ENCODE measurements at places on chromosomes 5 and 9. TPM values are rescaled to one million over a fixed set of nuclear protein-coding genes. Genes with fewer than 3 reads are reported as not detected.

GRCh38 chr9:89274838-89275237, 36.2 kb upstream of the CKS2 start:
- H3K36me3 ChIP-seq = peaks cover 13% of the 10 kb centered on the region
- no peaks in the 10 kb centered on the region for H3K27me3 ChIP-seq
- no peak overlapping the region for H3K4me3 ChIP-seq
- H3K27ac ChIP-seq = no peak overlapping the region
- DNase-seq = no peak
- no peaks in the 10 kb centered on the region for H3K4me1 ChIP-seq

DNA sequence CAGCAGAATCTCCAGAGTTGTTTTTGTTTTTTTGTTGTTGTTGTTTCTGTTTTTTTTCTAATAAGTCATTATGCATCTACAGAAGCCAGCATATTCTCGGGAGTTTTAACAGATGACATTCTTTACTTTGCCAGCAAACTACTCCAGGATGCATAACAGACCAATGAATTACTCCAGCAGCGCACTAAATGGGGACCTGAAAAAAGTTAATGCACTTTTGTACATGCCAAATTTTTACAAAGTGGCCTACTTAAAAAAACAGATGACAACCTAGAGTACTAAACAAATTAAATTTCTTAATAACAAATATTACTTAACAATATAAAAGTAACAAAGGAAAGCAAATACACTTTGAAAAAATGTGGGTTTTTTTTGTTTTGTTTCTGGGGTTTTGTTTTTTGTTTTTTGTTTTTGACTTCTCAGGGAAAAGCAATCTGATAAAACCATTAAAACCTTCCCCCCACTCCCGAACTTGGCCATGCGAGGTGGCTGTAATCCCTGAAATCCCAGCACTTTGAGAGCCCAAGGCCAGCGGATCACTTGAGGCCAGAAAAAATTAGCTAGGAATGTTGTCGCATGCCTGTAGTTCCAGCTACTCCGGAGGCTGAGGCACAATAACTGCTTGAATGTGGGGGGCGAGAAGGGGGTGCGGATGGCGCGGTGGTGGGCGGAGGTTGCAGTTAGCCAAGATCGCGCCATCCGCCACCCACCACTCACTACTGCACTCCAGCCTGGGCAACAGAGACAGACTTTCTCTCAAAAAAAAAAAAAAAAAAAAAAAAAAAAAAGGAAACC, 352.4 kb downstream of the CETN3 start:
- no peaks in the 10 kb centered on the region for H3K36me3 ChIP-seq
- H3K27ac ChIP-seq = no peak overlapping the region
- no peaks in the 10 kb centered on the region for H3K27me3 ChIP-seq
- peaks cover 14% of the 10 kb centered on the region for H3K4me1 ChIP-seq
- peak; percentile 17 for DNase-seq
- H3K4me3 ChIP-seq = no peak overlapping the region

- peak overlapping the region; percentile 75 for H3K4me3 ChIP-seq
- H3K36me3 ChIP-seq = peaks cover 8% of the 10 kb centered on the region
- DNase-seq = no peak
- no peak overlapping the region for H3K27ac ChIP-seq
- H3K4me1 ChIP-seq = peaks cover 13% of the 10 kb centered on the region
Observed at GRCh38 chr5:34930462-34930844, 1.1 kb downstream of the DNAJC21 start.

- no peak overlapping the region for H3K4me3 ChIP-seq
- DNase-seq = peak; percentile 26
- H3K4me1 ChIP-seq = peaks cover 28% of the 10 kb centered on the region
- H3K36me3 ChIP-seq = no peaks in the 10 kb centered on the region
- H3K27ac ChIP-seq = no peak overlapping the region
- no peaks in the 10 kb centered on the region for H3K27me3 ChIP-seq
Observed at GRCh38 chr9:77125665-77126064, 51.7 kb upstream of the VPS13A start.

DNA sequence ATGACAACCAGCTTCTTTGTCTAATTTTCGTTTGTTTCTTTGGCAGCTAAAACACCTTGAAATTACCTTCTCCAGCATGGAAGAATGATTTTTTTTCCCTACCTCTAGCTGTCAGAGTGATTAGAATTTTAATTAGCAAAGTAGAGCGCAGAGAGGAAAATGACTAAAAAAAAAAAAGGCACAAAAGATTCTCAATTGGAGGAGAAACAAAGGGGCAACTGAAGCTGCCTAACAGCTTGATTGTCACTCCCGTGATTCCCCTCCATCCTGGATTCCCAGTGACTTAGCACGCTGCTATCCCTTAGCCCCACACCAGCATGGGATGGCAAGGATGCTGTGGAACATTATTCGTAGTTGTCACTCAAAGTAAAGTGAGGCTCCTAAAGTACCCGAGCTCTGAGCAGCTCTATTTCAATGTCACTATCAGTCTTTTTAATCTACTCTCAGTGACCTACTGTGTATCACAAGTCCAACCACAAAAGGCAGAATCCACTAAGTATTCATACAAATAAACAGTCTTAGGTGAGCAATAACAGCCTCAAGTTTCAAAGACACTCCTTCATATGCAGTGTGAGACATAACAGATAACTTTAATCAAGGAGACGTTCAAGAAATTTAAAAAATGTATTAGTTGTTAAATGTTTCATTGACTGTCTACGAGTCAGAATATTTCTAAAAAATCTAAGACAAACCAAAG, 710.0 kb upstream of the GRAMD2B start:
- H3K4me3 ChIP-seq = no peak overlapping the region
- DNase-seq = peak; percentile 68
- H3K4me1 ChIP-seq = peaks cover 43% of the 10 kb centered on the region
- no peak overlapping the region for H3K27ac ChIP-seq
- no peaks in the 10 kb centered on the region for H3K27me3 ChIP-seq

DNA sequence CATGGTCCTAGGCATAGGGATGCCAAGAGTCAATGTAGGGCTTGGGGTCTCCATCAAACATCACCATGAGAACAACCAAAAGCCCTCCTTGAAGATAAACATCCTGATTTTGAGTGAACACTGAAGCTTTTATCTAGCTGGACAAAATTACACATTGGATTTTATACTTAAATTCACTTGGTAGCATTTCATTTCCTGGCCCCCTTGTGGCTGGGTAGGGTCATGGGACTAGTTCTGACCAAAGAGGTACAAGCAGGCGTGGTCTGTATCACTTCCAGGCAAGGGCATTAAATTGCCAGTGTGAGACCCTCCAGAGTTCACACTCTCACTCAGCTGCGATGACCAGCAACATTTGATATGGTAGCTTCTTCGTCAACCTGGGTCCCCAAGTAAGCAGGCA, 320.3 kb downstream of the ACTL7B start:
- H3K4me1 ChIP-seq = no peaks in the 10 kb centered on the region
- peak; percentile 31 for DNase-seq
- H3K4me3 ChIP-seq = no peak overlapping the region
- H3K27ac ChIP-seq = no peak overlapping the region
- no peaks in the 10 kb centered on the region for H3K36me3 ChIP-seq
- H3K27me3 ChIP-seq = no peaks in the 10 kb centered on the region

DNA sequence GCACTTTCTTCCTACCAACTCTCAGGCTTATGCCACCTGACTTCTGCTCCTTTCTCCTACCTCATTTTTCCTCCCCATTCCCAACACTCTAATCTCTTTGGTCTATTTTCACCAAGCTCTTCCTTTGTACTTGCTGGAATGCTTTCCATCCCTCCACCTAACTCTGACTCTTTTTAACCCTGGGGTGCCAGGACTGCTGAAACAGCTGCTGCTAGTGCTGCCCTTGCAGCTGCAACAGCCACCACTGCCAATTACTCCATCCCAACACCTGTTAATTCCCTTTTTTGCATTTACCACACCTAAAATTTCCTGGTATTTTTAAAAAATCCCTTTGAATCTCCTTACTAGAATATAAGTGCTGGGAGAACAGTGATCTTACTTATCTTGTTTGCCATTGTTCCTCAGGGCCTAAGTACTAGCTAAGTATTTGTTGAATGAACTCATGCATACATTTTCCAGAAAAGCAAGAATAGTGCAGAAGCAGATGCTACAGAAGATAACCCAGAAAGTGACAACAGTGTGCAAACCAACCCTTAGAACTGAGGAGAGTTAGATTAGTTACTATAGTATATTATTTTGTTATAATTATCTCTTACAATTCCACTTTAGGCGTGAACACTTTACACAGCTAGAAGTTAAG, 11.5 kb downstream of the NADK2 start:
- peaks cover 21% of the 10 kb centered on the region for H3K4me1 ChIP-seq
- peak overlapping the region; percentile 71 for H3K27ac ChIP-seq
- no peak overlapping the region for H3K4me3 ChIP-seq
- peak; percentile 61 for DNase-seq
- no peaks in the 10 kb centered on the region for H3K27me3 ChIP-seq

- H3K4me3 ChIP-seq = peak overlapping the region; percentile 52
- H3K27ac ChIP-seq = peak overlapping the region; percentile 30
- peaks cover 21% of the 10 kb centered on the region for H3K4me1 ChIP-seq
- peak; percentile 95 for DNase-seq
Observed at GRCh38 chr9:71446473-71447411, 321.6 kb downstream of the CEMIP2 start.

- H3K36me3 ChIP-seq = no peaks in the 10 kb centered on the region
- no peaks in the 10 kb centered on the region for H3K27me3 ChIP-seq
- DNase-seq = peak; percentile 85
- H3K27ac ChIP-seq = no peak overlapping the region
- H3K4me3 ChIP-seq = peak overlapping the region; percentile 45
- peaks cover 39% of the 10 kb centered on the region for H3K4me1 ChIP-seq
Observed at GRCh38 chr5:66828548-66829357, 232.6 kb downstream of the MAST4 start.

DNA sequence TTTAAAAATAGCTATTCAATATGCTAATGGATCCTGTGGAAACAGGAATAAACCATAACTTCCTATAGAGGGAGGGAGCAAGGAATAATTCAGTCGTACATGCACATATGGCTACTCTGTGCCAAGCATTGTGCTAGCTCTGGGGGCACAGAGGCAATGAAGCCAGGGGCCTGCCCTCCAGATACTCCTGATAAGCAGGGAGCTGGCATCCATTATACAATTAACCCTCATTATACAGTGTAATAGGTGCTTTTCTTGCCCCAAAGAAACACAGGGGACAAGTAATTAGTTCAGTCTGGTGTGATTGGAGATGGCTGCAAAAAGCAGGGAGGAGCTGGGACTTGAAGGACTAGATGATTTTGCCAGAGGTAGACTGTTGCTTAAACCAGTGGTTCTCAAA, 200.4 kb downstream of the SREK1 start:
- peaks cover 14% of the 10 kb centered on the region for H3K4me1 ChIP-seq
- DNase-seq = no peak
- no peak overlapping the region for H3K4me3 ChIP-seq
- H3K36me3 ChIP-seq = no peaks in the 10 kb centered on the region

DNA sequence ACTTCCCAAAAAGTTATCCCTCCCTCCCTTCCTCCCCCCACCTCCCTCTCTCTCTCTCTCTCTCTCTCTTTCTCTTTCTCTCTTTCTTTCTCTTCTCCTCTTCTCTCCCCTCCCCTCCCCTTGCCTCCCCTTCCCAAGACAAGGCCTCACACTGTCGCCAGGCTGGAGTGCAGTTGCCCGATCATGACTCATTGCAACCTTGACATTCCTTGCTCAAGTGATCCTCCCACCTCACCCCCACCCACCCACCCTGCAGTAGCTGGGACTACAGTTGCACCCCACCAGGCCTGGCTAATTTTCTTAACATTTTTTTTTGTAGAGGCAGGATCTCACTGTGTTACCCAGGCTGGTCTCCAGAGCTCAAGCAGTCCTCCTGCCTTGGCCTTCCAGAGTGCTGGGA, 32.8 kb downstream of the VPS13A start:
- no peaks in the 10 kb centered on the region for H3K4me1 ChIP-seq
- DNase-seq = no peak
- H3K36me3 ChIP-seq = peaks cover 6% of the 10 kb centered on the region

GRCh38 chr5:124825983-124826337, 79.5 kb upstream of the ZNF608 start:
- H3K27me3 ChIP-seq = no peaks in the 10 kb centered on the region
- H3K4me3 ChIP-seq = no peak overlapping the region

The BARHL1 gene
- total RNA-seq = 3.1 TPM

The BTF3 gene
- 885 TPM for total RNA-seq

The SLC25A2 gene
- 0.22 TPM for total RNA-seq
